ENCODE measurements at places on chromosomes 4 and X.
A peak's percentile ranks its signal among the peaks of the same experiment; 100 is the strongest.

- DNase-seq = peak; percentile 13
These were observed 158.4 kb downstream of the CHIC2 start for GRCh38 chr4:53905941-53906377.

- DNase-seq = no peak
These were observed 142.3 kb downstream of the STPG2 start for GRCh38 chr4:98000940-98001339.

DNA sequence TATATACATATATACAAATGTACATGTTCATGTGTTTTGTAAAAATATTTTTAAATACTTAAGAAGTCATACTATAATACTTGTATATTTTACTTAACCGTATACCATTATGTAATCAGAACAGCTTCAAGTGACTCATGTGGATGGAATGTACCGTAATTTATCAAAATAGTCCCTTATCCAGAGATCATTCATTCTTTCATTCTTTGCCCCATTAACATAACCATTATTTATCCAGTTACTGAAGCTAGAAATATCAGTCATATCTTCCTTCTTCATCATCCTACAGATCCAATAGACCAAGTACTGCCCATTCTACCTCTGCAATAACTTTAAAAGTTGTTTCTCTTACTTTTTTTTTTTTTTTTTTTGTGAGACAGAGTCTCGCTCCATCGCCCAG is 164.2 kb downstream of the MAB21L2 start:
- DNase-seq = no peak

DNA sequence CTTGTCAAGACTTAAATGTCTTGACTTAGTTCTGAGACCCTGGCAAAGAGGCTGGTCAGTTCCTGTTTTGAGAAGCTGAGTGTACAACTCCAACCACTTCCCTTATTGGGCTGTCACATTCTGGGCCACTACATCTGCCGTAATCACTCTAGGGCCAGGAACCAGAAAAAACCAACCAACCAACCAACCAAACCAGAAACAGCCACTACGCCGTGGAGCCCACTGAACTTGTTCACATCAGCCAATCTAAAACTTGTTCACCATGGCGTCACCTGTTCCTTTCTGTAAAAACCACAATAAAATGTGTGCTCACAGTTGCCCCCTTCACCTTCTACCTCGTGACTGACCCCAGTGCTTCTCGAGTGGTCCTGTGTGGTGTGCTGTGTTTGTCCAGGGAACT is 107.3 kb downstream of the JADE1 start:
- no peak for DNase-seq

DNA sequence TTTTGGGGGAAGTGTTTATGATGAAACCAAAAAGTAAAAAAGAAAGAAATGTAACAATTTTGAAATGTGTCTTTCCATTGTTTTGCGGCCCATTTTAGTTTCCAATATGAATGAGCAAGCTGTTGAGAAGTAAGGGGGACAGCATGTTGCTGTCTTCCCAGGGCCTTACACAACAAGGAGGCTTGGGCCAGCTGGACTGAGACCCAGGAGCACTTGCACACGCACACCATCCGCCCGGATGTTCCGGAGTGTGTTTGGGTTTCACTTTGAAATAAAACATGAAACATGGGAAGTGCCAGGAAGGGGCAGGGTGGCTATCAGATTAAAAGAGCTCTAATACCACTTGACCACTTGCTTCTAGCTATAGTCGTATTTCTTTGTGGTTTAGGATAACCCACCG is 144.4 kb downstream of the NHS start:
- DNase-seq = no peak
